ENCODE measurements at places on chromosomes 12 and 14. TPM values are rescaled to one million over a fixed set of nuclear protein-coding genes. Genes with fewer than 3 reads are reported as not detected.

DNA sequence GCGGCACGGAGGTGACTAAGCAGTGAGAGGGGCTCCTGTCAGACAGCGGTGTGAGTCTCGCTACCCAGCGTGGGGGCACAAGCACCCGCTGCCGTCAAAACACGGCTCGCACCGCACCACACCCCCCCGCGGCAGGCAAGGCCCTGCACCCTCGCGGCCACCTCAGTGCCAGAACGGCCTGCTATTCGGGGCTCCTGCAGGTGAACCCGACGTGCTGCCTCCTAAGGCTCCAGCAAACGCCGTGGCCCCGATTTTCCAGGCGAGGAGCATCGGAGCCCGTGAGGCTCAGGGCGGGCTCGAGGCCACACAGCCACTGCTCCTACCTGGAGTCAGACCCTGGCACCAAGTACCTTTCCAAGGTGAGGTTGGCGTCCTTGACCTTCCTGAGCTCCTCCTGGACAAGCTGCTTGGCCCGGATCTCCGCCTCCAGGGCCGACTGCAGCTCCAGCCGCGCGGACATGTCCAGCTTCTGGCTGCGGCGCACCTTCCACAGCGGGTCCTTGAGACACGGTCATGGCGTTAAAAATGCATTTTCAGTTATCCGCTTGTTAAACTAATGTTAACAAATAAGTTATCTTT, 41.8 kb downstream of the AMN start:
- DNase-seq, result no peak

GRCh38 chr14:22520796-22521195, 68.2 kb downstream of the DAD1 start:
- DNase-seq, result no peak

GRCh38 chr14:102007916-102008418, 43.6 kb downstream of the DYNC1H1 start:
- DNase-seq, result no peak

- DNase-seq, result no peak
Observed at GRCh38 chr12:7994731-7995205, 37.7 kb upstream of the FOXJ2 start.

GRCh38 chr12:104136577-104136976, 1.4 kb downstream of the NFYB start:
- no peak for DNase-seq

GRCh38 chr12:2344476-2344875, 291.7 kb downstream of the CACNA1C start:
- no peak for DNase-seq

- DNase-seq, result no peak
Observed at GRCh38 chr12:94109160-94109559, 39.2 kb upstream of the PLXNC1 start.

Gene NOVA1
- not detected for total RNA-seq

Gene SLC38A4
- total RNA-seq, result not detected

DNA sequence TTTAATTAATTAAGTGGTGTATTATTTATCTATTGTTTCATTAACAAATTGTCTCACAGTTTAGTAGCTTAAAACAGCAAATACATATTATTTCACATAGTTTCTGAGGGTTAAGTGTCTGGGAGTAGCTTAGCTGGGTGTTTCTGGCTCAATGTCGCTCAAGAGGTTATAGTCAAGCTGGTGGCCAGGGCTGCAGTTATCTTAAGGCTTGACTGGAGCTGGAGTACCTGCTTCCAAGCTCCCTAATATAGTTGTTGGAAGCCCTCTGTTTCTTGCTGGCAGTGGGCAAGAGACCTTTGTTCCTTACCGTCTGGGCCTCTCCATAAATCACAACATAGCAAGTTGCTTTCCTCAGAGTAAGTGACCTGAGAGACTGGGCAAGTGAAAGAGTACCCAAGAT, 66.6 kb downstream of the RAD51B start:
- no peak for DNase-seq

Gene OR6C70
- total RNA-seq, result not detected

GRCh38 chr14:74846168-74846567, 29.8 kb downstream of the PROX2 start:
- DNase-seq, result no peak

Gene SLC35E3
- total RNA-seq, result 8.1 TPM

DNA sequence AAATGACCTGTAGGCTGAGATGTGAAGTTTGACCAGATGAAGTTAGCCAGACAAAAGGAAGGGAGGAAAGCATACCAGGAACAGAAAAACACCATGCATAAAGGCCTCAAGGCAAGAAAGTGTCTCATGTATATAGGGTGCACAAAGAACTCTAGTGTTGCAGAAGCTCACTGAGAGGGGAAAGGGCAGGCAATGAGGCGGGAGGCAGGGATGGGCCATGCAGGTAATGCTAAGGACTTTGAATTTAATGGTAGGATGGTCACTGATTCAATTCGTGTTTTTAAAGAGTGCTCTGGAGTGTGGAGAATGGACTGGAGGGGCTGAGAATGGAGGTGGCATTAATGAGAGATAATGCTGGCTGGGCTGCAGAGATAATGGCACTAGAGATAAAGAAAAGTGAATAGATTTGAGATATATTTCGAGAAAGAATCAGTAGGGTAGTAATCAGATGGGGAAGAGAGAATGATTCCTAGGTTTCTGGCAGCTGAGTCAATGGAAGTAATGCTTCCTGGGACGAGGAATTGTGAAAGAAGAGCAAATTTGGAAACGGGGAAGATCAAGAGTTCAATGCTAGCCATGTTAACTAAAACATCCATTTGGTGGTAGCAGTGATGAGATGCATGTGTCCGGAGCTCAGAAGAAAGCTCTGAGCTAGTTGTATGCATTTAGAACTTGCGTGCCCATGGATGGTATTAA, 43.1 kb downstream of the LIMA1 start:
- no peak for DNase-seq

DNA sequence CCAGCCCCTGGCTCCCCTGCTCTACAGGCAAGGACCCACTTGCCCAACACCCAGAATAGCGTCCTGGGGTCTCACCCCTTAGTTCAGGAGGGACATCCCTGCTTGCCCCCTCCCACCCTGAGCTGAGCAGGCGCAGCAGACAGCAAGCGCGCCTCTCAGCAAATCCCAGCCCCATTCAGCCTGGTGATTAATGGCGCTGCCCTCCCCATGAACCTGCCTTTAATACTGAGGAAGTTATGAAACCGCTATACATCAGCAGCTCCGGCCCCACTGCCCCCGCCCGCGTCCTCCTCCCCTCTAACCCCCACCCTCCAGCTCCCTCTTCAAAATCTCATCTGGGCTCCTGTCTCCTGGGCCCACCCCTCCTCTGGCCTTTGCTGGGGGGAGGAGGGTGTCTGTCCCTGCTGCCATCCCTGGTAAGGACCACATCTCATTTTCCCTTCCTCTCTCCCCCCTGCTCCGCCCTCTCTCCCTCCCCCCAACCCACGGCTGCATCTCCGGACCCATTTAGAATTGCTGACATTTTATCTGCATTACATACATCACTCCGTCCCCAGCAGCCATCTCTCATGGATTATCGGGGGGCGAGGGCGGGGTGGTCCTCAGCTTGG, 7.1 kb upstream of the SMUG1 start:
- DNase-seq, result no peak

Gene BEGAIN
- 0.10 TPM for total RNA-seq

DNA sequence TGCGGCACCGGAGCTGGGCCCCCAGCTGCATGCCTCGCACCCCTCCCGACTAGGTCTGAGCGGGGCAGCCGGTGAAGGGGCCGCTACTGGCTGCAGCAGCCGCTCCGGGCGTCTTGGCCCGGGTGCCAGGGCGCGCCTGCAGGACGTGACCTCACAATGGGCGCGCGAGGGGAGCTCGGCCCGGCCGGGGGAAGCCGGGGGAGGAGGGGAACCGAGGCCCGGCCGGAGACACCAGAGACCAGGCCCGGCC, 353 bp downstream of the BAG5 start:
- DNase-seq, result no peak

Gene EMC9
- total RNA-seq, result 41.0 TPM

Gene LYZ
- not detected for total RNA-seq

DNA sequence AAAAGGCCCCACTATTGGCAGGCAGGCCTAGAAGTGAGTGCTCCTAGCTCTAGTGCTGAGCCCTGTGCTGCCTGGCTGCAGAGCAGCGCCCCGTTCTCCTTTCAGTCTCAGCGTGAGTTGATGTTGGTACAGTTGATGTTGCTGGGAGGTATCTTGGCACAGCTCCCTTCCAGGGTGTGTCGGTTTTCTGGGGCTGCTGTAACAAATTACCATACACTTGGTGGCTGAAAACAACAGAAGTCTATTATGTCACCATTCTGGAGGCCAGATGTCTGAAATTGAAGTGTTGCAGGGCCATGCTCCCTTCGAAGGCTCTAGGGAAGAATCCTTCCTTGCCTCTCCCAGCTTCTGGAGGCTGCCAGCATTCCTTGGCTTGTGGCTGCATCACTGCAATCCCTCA, 151.4 kb downstream of the TSPAN9 start:
- DNase-seq, result no peak

Gene ZC3H14
- 46.8 TPM for total RNA-seq

GRCh38 chr12:115205755-115206308, 521.9 kb upstream of the TBX3 start:
- no peak for DNase-seq

Gene GPR162
- total RNA-seq, result 0.29 TPM

DNA sequence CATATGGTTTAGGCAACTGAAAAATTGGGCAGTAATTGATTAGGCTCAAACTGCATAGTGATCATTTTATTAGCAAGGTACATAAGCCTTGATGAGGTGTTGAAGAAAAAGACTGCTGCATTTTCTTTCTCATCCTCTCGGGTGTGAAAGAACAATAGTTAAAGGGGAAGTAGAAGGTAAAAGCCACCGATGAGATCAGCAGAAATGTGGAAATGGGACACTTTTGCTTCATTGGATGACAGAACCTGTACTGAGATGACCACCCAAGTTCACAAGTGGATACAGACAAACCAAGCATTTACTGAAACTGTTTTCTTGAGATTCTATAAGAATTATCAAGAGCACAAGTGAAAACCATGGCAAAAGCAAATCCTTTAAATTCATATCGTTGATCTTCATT, 184.0 kb downstream of the TMX1 start:
- no peak for DNase-seq

DNA sequence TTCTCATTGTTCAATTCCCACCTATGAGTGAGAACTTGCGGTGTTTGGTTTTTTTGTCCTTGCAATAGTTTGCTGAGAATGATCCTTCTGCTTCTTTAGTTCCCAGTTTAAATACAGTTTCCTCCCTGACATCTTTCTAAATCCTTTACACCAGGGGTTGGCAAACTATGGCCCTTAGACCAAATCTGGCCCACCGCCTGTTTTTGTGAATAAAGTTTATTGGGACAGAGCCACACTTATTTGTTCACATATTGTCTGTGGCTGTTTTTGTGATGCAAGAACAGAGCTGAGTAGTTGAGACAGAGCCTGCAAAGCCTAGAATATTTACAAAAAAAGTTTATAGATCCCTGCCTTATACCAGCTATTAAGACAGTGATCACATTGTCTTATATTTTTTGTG, 53.7 kb downstream of the SERPINA10 start:
- DNase-seq, result no peak

Gene SRGAP1
- total RNA-seq, result not detected

Gene LRRC10
- total RNA-seq, result not detected

- DNase-seq, result no peak
Observed at GRCh38 chr12:91920276-91920675, 225.4 kb downstream of the BTG1 start.

- DNase-seq, result peak; percentile 61
Observed at GRCh38 chr12:124389138-124389724, 94.3 kb downstream of the RFLNA start.

GRCh38 chr14:71474301-71475265, 457.6 kb upstream of the RGS6 start:
- no peak for DNase-seq

Gene C12orf50
- total RNA-seq, result not detected

- DNase-seq, result no peak
Observed at GRCh38 chr12:70117670-70118069, 125.6 kb upstream of the CNOT2 start.

DNA sequence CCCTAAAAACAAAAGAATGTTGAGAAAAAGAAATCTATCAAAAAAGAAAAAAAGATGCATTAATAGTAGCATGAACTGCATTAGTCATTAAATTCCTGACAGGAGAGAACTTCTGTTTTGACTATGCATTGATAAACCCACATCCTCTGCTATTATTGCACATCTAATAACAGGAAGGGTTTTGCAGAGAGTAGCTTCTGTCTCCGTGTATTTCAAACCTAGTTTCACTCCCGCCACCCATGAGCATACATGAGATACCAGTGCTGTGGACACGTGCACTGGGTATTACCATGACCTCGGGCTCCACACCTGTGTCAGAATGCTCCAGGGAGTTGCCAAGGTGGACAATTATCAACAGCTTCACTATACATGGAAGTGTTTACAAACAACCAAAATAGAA, 449.1 kb upstream of the SOX5 start:
- DNase-seq, result no peak

Gene HIF1A
- total RNA-seq, result 116 TPM

DNA sequence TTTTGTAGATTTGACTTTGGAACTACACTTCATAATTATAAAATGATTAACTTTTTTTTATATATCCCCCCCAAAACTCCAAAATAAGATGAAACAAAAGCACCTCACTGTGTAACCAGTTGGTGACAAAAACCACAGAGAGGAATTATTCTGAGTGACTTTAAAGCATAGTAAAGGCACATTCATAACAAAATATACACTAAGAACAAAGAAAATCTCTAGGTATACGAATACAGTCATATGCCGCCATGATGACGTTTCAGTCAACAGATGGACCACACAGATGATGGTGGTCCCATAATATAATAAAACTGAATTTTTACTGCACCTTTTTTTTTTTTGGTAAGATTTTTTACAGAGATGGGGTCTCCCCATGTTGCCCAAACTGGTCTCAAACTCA, 70.7 kb downstream of the MED13L start:
- DNase-seq, result no peak

DNA sequence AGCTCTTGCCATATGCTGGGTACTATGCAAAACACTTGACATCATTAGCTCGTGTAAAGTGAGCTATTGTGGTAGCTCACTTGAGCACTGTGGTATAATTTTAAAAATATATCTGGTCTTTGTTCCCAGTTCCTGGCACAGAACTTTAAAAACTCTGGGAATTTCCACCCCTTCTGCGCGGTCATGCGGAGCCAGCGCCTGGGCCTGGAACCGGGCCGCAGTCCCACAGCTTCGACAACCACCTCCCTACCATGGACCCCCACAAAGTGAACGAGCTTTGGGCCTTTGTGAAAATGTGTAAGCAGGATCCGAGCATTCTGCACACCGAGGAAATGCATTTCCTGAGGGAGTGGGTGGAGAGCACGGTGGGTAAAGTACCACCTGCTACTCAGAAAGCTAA, 123.1 kb downstream of the NUAK1 start:
- DNase-seq, result no peak

Measured in activated CD4-positive, alpha-beta T cell treated with anti-CD3 and anti-CD28 coated beads, Interleukin-2, amount 10 ng/mL, durations not matched to agents 7 days and 5 days (primary cell).